NCI-H1436 treated with DMSO at 0.1 percent for 48 hours (cell line): ENCODE measurements at places on chromosomes 3 and 15.

GRCh38 chr3:42651248-42652091 is 2.0 kb upstream of the ZBTB47 start:
- no peak for DNase-seq

GRCh38 chr15:29092376-29093064 is 177.1 kb downstream of the NSMCE3 start:
- no peak for DNase-seq

GRCh38 chr15:57406062-57406772 is 29.9 kb downstream of the CGNL1 start:
- DNase-seq, result no peak

GRCh38 chr15:22265056-22265945 is 185.0 kb downstream of the OR4M2 start:
- DNase-seq, result no peak

- no peak for DNase-seq
Measured at GRCh38 chr15:71329497-71330260, 214.4 kb downstream of the THSD4 start.

GRCh38 chr15:66868918-66869317 is 166.9 kb downstream of the SMAD6 start:
- no peak for DNase-seq

- DNase-seq, result peak; percentile 2
Measured at GRCh38 chr15:77475898-77476297, 55.2 kb downstream of the HMG20A start.

DNA sequence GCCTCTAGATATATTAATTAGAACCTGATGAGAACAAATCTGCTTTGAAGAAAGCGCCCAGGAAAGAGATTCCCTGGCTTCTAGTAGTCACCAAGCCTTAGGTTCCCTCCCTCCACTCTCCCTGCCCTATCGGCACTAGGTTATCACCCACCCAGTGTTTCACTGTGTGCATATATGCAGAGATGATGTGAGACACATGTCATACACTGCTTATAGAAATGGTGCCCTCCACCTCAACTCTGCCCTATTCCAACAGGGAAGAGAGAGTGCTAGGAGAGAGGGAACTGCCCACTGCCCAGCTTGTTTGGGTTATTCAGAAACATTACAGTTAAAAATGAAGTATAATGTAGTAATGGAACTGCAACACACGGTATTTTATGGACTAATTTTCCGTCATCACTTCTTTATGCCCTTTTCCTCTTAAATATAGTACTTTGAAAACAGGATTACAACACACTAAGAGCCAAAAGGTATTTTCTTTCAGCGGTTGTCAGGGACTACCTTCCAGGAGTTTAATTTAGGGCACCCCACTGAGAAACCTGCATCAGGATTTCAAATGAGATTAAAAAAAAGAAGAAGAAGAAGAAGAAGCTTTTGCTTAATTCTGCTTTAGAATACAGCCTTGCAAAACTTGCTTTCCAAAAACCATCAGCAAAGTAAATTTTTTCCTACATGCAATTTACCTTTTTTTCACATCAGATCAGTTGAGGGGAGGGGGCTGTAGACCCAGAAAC is 55.3 kb downstream of the MEIS2 start:
- no peak for DNase-seq

GRCh38 chr3:161879470-161879869 is 382.9 kb downstream of the OTOL1 start:
- no peak for DNase-seq
